Sigmoid colon (tissue), 7 donors: ENCODE measurements at places on chromosomes 6 and 20. TPM values are rescaled to one million over a fixed set of nuclear protein-coding genes. Genes with fewer than 3 reads are reported as not detected.

The SIRPD gene
- not detected for total RNA-seq

The SLC17A2 gene
- total RNA-seq: not detected

The BPIFB2 gene
- total RNA-seq: not detected

The BACH2 gene
- total RNA-seq: 1.1 TPM

The TBXT gene
- not detected for total RNA-seq
